NCI-H446 (cell line): ENCODE measurements at places on chromosomes 3 and 15.
A peak's percentile ranks its signal among the peaks of the same experiment; 100 is the strongest.

- no peak for DNase-seq
Observed at GRCh38 chr15:80823995-80824394, 44.8 kb downstream of the CEMIP start.

DNA sequence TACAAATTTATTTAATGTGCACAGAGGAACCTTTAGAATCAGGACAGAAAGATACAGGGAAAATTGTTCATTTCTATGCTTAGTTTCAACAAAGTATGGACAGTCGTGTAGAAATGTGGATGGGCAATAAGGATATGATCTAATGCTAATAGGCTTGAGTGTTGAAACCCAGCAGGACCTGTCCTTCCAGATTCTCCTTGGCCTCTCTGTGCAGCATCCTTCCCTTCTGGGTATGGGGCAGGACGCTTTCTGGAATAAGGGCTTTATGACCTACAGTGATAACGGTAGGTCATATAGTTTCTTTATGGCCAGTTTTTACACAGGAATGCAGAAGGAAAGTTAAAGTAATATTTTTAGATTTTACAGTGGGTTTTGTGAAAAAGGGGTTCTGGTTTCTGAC is 698.1 kb downstream of the SI start:
- peak; percentile 25 for DNase-seq

DNA sequence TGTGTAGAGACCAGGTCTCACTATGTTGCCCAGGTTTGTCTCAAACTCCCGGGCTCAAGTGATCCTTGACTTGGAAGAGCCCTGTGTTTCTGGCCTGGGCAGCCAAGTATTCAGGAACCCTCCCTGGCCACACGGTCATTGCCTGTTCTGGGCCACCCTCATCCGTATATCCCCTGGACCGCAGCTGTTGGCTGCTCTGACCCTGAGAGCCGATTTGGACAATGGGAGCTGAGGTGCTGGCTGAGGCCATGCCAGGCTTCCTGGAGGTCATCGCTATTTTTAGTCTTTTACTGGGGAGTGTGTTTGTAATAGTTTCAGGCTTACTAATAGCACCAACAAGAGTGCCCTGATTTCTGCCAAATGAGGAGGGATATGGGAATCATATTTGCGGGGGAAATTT is 60.7 kb downstream of the ADAMTS7 start:
- no peak for DNase-seq

DNA sequence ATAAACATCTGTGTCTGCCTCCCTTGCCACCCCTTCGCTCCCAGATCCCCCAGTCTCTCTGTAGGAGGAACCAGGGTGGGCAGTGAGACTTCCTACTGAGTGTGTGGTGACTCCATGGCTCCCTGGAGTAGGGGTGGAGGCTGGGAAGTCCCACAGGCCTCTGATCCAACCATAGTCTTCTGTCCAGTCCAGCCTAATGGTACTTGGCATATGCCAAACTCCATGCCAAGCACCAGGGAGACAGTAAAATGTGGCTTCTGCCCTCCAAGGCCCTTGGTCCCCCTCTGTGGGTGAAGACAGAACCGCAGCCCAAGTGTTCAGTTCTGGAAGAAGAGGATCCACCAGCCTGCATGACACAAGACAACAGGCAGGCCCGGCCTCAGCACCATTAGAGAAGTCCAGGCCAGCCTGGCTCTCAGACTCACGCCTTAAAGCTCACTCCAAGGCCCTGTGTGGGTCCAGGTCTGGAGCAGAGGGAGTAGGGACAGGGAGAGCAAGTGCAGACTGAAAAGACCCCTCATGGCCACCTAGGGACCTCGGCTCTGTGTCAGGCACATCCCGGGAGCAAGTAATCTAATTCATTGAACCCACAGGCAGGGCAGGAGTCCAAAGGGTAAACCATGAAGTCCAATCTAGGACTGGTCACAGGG is 112.7 kb downstream of the ETFA start:
- DNase-seq = no peak

- peak; percentile 86 for DNase-seq
Observed at GRCh38 chr3:116135457-116136085, 309.7 kb downstream of the LSAMP start.

- peak; percentile 50 for DNase-seq
Observed at GRCh38 chr3:118736107-118736506, 298.5 kb downstream of the IGSF11 start.

DNA sequence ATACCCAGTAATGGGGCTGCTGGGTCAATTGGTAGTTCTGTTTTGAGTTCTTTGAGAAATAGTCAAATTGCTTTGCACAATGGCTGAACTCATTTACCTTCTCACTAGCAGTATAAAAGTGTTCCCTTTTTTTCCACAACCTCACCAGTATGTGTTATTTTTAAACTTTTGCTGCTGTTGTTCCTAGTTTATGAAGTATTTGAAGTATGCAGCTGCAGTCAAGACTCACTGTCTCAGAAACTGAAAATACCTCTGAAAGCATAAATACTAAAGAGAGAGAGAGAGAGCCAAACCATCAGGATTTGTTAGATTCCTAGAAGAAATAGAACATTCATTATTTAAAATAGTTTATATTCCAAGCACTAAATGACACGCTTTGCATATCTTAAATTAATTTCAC is 764.2 kb downstream of the NTRK3 start:
- no peak for DNase-seq

GRCh38 chr3:133371181-133371580 is 28.7 kb upstream of the BFSP2 start:
- DNase-seq = no peak
